ENCODE measurements at places on chromosomes 4 and X.
A peak's percentile ranks its signal among the peaks of the same experiment; 100 is the strongest.

- DNase-seq, result no peak
Observed at GRCh38 chr4:6703786-6704185, 5.9 kb downstream of the MRFAP1L1 start.

- peak; percentile 35 for DNase-seq
Observed at GRCh38 chr4:109928327-109929045, 15.8 kb downstream of the EGF start.

DNA sequence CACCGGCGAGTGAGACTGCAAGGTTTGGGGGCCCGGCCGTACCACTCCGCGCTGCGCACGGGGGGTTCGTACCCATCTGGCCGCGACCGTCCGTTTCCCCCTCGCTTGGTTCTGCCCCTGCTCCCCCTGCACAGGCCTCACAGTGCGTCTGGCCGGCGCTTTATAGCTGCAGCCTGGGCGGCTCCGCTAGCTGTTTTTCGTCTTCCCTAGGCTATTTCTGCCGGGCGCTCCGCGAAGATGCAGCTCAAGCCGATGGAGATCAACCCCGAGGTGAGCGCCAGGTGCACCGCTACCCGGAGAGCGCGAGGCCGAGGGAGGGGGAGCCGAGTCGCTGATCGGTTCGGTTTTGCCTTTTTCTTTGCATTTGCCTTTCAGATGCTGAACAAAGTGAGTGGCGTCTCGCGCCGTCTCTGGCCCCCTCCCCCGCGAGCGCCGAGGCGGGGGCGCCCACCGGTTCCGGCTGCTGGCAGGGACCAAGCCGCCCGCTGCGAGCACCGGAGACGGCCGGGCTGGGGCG is at the start of gene UCHL1:
TSS of gene UCHL1 (plus strand) at position 189 of the 517 bp plus-strand sequence. CDS start at position 238, 49 bp downstream.
- DNase-seq, result peak; percentile 97

DNA sequence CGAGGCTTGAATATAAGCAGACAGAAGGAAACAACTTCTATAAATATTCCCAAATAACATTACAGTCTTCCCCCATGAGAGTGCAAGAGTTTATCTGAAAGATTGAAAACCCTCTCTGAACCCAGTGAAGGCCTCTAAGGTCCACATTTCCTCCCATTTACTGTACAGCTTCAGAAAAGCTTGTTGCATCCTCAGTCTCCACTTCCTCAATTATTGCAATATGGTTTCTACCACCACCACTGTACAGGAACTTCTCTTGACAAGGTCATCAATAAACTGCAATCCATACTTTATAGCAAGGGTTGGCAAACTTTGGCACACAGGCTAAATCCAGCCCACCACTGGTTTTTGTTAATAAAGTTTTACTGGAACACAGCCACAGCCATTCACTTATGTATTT is 239.0 kb downstream of the THOC2 start:
- no peak for DNase-seq

- no peak for DNase-seq
Observed at GRCh38 chr4:7988437-7988836, 48.8 kb upstream of the AFAP1 start.

All from HAP-1 (cell line).